ENCODE measurements at places on chromosomes 2 and 18.

GRCh38 chr2:236338495-236339184 is 74.4 kb upstream of the ASB18 start:
- DNase-seq, result no peak

DNA sequence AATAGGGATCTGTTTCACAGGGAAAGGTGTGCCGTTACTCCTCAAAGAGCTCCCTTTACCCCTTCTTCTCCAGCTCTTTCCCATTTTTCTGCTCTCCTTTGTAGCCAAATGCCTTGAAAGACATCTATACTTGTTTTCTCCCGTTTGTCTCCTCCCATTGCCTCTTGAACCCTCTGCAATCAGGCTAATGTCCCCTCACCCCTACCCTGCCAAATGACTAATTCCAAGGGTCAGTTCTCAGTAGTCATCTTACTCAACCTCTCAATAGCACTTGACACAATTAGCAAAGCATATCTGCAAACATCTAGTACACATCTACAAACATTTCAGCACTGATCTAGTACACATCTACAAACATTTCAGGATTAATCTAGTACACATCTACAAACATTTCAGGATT is 12.6 kb downstream of the MRO start:
- no peak for DNase-seq

- DNase-seq, result no peak
These were observed 75.0 kb downstream of the NRXN1 start for GRCh38 chr2:50956886-50957285.

GRCh38 chr2:217973008-217973787 is 29.6 kb downstream of the TNS1 start:
- DNase-seq, result no peak

DNA sequence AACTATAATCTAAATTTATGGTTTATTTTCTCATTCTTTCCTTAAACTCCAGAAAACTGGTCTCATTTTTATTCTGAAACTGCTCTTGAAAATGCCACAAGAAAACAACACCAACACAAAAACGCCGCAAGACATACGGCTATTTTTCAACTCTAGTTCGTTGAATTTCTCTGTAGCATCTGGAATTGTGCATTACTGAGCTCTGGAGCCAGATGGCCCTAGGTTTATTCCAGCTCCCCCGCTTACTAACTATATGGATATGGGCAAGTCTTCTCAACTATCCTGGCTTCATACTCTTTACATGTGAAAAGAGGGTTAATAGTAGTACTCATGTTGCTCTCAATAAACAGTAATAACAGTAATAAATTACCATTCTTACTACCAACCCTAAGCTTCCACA is 19.9 kb downstream of the FAM98A start:
- DNase-seq, result no peak

DNA sequence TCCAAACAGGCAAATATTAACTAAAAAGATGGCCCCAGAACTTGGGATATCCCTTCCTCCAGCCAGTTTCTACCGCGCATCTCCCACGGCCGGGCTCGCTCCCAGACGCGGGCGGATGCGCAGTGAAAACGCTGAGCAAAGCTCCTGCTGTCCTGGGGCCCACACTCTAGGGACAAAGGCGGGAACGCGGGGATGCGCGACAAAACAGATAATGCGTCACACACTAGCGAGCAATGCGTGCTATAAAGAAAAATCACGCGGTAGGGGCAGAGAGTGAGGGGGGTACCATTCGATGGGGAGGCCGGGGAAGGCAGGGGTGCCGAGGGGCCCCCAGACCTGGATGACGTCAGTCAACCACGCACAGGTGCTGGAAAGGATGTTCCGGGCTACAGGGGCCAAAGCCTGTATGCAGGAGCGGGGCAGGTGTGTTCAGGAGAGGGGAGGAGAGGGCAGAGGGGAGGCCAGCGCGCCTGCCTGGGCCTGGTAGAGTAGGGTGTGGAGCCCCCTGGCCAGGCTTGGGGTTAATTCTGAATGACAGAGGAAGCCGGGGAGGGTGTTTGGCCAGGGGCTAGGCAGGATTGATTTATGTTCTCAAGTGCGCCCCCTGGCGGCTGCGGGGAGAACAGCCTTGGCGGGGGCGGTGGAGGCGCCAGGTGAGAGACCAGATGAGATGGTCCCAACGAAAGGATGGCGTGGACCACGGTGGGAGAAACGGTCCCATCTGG is 14.9 kb upstream of the ITM2C start:
- DNase-seq, result peak; percentile 70

DNA sequence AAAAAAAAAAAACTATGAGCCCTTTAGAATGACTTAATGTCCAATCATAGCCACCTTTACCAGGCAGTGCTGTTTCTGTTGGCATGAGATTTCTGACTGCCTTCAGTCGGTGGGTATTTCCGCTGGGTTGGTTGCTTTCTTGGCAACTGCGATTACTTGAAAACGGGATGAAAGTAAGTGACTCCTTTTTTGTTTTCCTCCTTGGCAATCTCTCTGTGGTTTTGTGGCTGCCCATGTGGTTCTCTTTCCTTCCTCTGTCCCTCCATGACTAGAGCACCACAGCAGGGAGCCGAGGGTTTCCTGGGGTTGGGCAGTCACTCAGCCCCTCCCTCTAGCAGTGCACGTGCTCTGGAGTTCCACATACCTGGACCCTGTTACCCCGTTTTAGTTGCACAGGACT is 112.1 kb downstream of the KLHL29 start:
- DNase-seq, result no peak

GRCh38 chr2:145657265-145657664 is 1137.3 kb upstream of the ZEB2 start:
- no peak for DNase-seq

DNA sequence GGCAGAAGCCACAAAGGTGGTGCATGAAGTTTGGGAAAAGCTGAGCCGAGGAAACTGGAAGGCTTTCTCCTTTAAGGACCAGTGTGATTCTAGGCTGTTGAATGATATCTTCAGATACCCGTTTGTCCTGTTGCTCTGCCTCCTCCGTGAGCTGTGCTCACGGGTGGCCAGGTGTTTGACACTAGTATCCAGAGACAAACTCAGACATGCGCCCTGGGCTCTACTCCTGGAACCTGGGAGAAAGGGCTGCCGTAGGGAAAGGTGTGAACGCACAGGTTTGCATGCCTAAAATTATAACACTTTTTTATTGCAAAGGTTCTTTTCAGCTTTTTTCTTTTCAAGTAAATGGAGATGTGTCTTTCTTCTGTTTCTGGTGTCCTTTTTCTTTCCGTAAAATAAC is 81.6 kb downstream of the AGAP1 start:
- no peak for DNase-seq

DNA sequence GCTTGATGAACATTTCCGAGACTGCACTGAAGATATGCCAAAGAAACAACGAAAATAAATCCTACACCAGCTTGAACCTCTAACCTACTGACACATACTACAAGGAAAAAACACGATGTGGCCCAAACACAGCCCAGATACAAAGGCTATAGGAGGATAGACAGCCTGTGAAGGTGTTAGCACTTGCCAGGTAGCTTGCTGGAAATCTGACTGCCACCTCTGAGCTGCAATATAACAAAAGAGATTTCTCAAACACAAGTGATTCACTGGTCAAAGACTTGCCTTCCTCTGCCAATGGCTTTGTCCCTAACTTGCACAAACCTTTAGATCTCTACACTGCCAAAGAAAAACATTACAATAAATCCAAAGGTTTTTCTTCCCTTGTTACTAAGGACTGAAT is 21.1 kb downstream of the CFAP210 start:
- DNase-seq, result no peak

DNA sequence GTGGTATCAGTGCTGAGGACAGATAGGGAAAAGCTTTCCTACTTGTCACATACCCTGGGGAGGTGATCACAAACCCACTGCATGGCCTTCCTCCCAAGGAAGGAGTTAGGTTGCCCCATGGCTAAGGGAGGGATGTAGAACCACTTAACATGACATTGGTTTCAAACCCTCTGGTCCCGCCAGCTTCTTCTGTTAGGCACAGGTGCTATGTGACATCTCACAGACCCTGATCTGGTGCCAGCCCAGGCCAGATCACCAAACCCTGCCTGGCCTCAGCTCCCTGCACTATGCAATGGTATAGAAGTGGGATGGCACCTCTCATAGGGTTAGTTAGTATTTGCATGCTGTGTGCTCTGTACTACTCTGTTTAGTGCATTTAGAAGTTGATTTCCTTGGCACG is 58.0 kb downstream of the TCF7L1 start:
- no peak for DNase-seq

DNA sequence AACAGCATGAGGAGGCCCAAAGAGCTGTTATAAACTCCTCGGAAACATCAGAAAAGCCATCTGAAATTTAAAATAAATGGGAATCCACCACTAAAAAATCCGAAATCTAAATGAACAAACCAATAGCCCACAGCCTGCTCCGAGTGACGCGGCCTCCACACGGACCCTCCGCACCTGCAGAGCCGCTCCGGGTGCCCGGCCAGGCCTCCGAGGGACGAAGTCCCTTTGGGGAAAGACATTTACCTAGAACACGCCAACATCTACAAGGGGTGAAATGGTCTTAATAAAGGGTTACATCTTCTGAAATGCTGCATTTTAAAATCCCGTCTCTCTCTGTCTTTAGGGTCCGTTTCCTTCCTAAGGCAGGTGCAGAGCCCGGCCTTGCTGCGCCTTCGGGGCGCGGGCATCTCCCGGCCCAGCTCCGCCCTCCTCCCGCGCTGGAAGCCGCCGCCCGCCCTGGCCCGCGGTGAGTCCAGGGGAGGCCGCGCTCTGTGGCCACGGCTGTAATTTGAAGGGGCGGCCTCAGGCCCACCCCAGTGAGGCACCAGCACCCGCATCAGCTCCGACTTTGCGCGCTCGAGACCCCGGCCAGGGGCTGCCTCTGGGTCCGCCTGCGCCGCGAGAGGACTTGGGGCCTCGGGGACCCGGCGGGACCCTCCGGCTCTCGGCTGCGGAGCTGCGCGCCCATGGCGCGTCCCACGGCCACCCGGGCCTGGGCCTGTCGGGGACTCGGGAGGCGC is 42.3 kb upstream of the CTDP1 start:
- DNase-seq, result no peak

GRCh38 chr18:43664487-43665008 is 387.3 kb upstream of the SYT4 start:
- no peak for DNase-seq

DNA sequence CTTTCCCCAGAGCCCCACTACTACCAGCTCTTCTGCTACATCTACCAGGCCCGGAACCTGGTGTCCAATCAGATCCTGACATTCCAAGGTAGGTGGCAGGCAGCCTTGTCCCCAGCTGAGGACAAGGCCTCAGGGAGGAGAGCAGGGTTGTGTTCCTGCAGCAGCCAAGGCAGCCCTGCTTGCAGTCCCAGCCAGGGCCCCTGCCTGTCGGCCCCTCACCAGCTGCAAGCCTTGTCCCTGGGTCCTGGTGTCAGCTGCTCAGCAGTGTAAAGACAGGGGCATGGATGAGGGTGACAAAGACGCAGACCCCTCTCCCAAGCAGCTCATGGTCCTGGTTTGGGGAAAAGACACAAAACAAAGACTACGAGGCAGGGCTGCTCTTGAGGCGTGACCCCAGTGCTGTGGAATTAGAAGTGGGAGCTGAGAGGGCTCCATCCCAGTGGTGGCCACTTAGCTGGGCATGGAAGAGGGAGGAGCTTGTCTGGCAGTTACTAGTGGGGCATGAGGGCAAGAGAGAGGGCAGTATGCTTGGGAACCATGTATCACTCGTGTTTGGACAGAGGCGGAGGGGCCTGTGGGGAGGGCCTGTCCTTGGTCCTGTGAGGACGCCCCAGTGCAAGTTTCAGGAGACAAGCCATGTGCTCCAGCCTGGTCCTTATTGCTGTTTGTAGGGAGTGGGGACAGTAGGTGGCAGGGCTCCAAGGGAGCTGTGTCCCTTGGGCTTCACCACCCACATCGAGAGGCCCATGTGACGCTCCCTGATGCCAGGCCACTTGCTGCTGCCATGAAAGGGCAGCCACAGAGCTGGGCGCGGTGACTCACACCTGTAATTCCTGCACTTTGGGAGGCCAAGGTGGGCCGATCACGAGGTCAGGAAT is 47.5 kb downstream of the LMAN2L start:
- DNase-seq, result no peak

Measured in CD4-positive, alpha-beta T cell treated with Interleukin-2 at 100 ng/mL for 4 hours (primary cell).